Fibroblast of villous mesenchyme (primary cell): ENCODE measurements at places on chromosomes 6 and 20. TPM values are rescaled to one million over a fixed set of nuclear protein-coding genes. Genes with fewer than 3 reads are reported as not detected.
A peak's percentile ranks its signal among the peaks of the same experiment; 100 is the strongest.

ADTRP gene
- total RNA-seq: 1.3 TPM in 2 replicates

SCRT2 gene
- not detected in 2 replicates for total RNA-seq

NELFCD gene
- total RNA-seq: 37.7 and 38.9 TPM in 2 replicates

RIPOR3 gene
- total RNA-seq: 28.1 and 29.3 TPM in 2 replicates

GJA1 gene
- total RNA-seq: 512 and 834 TPM in 2 replicates

CHMP4B gene
- total RNA-seq: 28.3 and 32.0 TPM in 2 replicates

C6orf15 gene
- not detected in 2 replicates for total RNA-seq

DAAM2 gene
- total RNA-seq: 13.8 and 16.1 TPM in 2 replicates

TMEM217 gene
- 2.9 and 3.5 TPM in 2 replicates for total RNA-seq

RCAN2 gene
- 1.7 and 1.9 TPM in 2 replicates for total RNA-seq

WFDC12 gene
- total RNA-seq: not detected in 2 replicates

GPR63 gene
- total RNA-seq: under 0.01 and 0.32 TPM in 2 replicates

TNNC2 gene
- total RNA-seq: 0.32 and 0.43 TPM in 2 replicates

IRF4 gene
- total RNA-seq: under 0.01 TPM in 1 of 2 replicates, not detected in the other

BTN3A1 gene
- total RNA-seq: 22.5 and 39.3 TPM in 2 replicates

- DNase-seq: no peak
These were observed 235.8 kb downstream of the SMOC2 start for GRCh38 chr6:168676552-168677322.

GRCh38 chr6:26054781-26055718, 32.2 kb upstream of the HFE start:
- peak; percentile 97 for DNase-seq

GRCh38 chr6:36443471-36444428, 950 bp downstream of the KCTD20 start:
- peak; percentile 39 for DNase-seq

- DNase-seq: no peak
These were observed 68.2 kb downstream of the RFPL4B start for GRCh38 chr6:112415366-112415765.

DNA sequence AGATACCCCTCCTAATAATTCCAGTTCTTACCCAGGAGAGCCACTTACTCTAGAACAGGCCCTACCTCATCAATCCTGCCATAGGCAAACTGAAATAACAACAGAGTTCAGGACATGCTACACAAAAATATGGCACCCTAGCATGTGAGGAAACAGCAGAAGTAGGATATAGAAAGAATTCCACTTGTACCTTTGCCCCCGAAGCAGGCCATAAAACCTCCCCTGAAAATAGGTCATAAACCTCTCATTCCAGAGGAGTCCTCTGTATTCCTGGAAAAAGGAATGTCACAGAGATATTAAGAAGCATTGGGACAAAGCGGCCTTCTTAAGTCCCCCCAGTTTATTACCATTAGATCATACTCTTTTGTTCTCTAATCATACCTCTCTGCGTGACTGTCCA, 504.3 kb upstream of the MARCKS start:
- no peak for DNase-seq

- DNase-seq: peak; percentile 66
These were observed 1.0 kb downstream of the LRP11 start for GRCh38 chr6:149862922-149863697.

DNA sequence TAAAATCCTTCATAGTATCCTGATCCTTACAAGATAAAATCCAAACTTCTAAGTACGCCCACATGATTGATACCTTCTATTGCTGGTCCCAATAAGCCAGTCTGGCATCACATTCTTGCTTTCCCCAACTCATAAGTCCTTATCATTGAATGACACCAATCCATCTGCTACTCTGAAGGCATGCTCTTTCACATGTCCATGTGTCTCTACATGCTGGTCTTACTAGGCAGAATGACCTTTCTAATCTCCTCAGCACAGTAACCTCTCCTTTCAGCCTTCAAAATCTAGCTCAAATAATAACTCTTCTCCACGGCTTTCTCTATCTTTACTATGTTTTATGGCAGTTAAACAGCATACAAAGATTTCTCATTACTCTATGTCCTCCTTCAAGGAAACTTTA, 71.1 kb downstream of the ASCC3 start:
- DNase-seq: no peak

GRCh38 chr6:47631269-47631772, 67.1 kb upstream of the ADGRF4 start:
- DNase-seq: peak; percentile 53

DNA sequence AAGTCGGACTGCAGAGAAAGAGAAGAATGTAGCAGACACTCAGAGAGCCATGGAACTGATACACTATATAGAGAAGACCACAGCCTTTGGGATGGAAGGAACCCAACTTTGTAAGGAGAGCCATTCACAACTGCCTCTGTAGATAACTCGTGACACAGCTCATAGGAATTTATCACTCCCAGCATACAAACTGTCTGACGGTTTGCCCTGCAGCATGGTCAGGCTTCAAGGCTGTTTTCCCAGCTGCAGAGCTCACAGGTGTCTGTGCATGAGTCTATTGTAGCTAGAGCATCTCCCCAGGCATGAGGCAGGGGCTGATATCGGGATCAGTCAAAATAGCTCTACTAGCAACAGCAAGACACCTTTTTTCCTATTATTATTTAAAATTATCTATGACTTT, 130.5 kb upstream of the DTNBP1 start:
- peak; percentile 29 for DNase-seq

DNA sequence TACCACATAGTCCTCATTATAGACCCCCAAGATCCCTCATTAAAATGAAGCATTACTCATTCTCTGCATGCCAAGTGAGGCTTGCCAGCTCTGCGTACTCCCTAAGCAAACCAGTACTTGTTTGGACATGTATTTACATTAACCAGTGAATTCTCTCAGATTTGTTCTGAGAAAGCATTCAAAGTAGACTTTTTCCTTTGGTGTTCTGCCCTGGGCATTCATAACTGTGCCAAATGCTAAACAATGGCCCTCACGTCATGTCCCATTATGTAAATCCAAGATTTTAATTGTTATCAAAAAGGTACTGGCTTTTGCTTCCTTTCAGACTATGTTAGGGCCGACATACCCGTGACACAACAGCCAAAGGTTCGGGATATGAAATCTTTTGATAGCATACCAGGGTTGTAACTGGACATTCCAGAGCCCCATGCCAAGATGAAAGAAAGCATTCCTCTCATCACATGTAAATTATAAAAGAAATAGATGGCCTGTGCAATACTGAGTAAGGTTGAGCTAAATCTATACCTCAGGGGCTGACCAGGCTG, 164.2 kb downstream of the ADAT2 start:
- peak; percentile 27 for DNase-seq

- no peak for DNase-seq
These were observed 29.4 kb upstream of the ZBP1 start for GRCh38 chr20:57649617-57650015.

GRCh38 chr6:107626645-107627044, 136.7 kb downstream of the SOBP start:
- no peak for DNase-seq

DNA sequence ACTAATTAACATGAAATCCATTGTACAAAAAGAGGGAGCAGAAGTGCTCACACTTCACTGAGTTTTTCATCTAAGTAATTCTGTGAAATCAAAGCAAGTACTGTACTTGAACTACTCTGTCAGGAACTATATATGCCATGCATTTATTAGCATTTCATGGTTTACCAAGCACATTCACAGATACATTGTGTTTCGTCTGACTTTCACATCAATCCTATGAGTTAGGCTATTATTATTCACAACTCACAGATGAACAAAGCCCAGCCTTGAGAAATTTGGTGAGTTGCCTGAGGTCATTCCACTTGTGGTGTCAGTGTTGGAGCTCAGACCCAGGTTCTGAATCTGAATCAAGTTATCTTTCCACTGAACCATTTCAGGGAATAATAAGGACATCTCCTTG, 33.7 kb upstream of the TENT5A start:
- DNase-seq: no peak

DNA sequence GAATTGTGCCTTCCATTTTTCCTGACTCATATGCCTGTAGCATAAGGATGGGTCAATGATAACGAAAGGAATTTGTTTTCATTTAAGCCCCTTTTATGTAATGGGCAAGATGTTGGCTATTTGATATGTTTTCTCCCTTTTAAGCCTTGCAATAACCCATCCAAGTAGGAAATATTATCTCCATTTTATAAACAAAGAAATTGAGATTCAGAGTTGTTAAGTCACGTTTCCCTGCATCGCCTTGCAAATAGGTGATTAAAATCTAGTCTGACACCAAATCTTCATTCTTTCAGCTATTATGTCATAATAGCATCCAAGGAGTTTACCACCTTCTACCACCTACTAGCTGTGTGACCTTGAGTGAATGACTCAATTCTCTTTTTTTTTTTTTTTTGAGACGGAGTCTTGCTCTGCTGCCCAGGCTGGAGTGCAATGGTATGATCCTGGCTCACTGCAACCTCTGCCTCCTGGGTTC, 7.0 kb downstream of the HNF4A start:
- no peak for DNase-seq

DNA sequence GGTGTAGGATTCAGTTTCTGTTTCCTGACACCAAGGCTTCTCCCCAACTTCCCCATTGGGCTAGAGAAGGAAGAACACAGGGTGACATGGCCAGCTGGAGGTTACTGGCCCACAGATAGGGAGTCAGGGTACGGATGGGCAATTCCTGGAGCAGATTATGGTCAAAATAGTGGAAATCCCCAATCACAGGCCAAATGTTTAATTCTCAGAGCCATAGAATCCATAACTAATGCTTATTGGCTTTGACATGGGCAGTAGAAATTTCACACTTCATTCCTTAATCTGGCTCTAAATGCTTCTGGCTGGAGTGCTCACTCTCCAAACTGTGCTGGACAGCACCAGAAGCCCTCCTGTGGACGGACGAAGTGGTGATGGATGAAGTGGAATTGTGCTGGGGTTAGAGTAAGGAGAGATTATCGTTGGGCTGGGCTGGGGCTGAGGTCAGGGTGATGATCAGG, 887 bp downstream of the SIGLEC1 start:
- no peak for DNase-seq

GRCh38 chr20:50274570-50275430, 84.2 kb downstream of the CEBPB start:
- no peak for DNase-seq

DNA sequence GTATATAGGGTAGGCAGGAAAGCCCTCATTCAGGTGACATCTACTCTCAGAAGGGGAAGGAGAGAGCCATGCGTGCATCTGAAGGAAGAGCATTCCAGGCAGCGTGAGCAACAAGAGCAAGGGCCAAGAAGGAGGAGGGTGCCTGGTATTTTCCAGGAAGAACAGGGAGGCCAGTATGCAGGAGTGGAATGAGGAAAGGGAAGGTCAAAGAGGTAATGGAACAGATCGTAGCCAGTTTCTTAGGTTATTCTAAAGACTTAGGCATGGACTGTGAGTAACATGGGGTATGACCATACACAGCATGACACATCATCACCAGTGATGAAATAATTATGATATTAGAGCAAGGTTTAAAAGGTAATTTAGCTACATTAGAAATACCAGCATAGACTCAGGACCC, 24.1 kb downstream of the ALDH8A1 start:
- DNase-seq: peak; percentile 19

DNA sequence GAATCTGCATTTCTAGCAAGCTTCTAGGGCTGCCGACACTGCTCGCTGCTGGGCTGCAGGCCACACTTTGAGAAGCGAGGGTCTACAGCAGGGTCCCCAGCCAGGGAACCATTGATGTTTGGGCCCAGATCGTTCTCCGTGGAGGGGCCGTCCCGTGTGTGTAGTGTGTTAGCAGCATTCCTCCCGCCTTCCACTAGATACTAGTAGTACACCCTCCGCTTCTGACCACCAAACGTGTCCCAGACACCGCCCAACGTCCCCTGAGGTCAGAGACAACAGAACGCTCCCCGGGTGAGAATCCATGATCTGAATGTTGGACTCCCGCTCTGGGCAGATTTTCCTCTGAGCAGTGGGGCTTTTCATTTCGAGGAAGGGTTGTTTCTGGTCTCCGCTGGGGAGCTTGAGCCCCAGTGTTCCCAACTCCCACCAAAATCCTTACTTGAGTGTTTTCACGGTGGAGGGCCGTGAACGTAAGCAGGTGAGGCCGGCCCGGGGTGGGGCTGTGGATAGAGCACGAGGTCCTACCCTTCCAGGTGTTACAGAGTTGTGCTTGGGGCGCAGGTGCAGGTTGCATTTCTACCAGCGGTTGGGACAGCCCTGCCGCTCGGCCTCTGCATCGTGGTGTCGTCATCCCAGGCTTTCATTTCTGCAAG, 124.6 kb downstream of the SYCP2 start:
- no peak for DNase-seq

DNA sequence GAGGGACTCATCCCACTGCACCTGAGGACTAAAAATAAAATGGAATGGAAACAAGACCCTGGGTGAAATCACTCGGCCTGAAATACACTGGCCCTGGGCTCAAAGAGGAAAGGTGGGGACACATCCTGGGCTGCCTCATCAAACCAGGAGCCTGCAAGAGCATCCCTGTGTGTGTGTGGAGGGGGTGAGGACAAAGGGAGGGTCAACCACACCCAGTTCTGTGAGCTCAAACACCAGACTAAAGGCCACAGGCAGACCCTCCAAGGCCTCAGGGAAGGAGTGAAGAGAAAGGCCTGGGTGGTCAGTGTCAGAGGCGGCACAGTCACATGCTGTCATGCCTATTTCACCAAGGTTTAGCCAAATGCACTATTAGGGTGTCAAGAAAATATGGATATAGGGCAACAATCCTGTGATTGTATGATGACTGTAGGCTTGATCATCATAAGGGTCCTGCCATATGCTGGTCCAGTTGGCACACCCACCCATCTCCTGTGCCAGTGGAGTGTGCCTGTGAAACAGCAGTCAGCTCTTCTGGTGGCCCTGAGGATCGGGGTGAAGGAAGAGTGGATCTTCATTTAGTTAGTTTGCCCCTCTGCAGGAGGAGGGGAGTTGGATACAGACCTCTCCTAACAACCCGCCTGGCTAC, 28.9 kb downstream of the SRSF3 start:
- no peak for DNase-seq

- no peak for DNase-seq
These were observed 328 bp downstream of the RRBP1 start for GRCh38 chr20:17681726-17682102.

DNA sequence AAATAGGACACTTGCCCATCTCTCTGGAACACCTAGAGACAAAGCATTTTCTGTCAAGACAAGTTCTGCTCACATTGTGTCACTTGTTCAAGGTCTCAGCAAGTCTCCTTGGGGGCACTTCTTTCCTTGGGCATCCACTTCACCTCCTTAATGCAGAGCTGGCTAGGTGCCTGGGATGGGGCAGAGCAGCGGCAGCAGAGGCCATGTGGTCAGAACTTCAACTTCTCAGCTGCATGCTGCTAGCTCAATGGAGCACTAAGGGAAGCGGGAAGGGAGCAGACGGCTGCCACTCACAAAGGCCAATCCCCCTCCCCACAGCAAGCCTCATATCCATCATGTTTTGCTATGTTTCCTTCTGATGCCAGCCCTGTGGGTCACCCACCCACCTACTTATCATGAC, 31.5 kb downstream of the NEDD9 start:
- no peak for DNase-seq

GRCh38 chr6:14792118-14792955, 453.5 kb upstream of the JARID2 start:
- peak; percentile 75 for DNase-seq

- DNase-seq: no peak
These were observed 62.6 kb upstream of the ADGRB3 start for GRCh38 chr6:68572525-68572924.

GRCh38 chr6:37766717-37767116, 52.8 kb upstream of the ZFAND3 start:
- DNase-seq: no peak

- peak; percentile 18 for DNase-seq
These were observed 165.4 kb downstream of the QKI start for GRCh38 chr6:163579880-163580295.

- DNase-seq: no peak
These were observed 883.6 kb upstream of the FLRT3 start for GRCh38 chr20:15220778-15221565.
